Activated naive CD4-positive, alpha-beta T cell treated with anti-CD3 and anti-CD28 coated beads, Interleukin-2, amount 50 U/mL, for 16 hours (primary cell): ENCODE measurements at places on chromosomes 5 and 9.

DNA sequence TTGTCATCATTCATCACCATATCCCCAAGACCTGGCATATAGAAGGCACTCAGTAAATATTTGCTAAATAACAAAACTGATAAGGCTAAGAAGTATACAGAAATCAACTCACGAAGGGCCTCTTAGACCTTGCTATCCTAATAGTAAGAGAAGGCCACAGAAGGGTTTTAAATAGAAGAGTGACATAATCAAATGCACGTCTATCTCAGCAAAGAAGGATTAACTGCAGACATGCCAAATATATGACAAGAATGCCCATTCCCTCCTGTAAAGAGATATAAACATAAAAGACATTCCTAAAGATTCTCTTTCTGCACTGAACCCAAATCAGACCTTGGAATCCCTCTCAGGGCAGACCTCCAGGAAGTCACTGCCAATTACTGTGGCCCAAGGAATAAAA, 34.1 kb downstream of the ECPAS start:
- DNase-seq, result no peak

DNA sequence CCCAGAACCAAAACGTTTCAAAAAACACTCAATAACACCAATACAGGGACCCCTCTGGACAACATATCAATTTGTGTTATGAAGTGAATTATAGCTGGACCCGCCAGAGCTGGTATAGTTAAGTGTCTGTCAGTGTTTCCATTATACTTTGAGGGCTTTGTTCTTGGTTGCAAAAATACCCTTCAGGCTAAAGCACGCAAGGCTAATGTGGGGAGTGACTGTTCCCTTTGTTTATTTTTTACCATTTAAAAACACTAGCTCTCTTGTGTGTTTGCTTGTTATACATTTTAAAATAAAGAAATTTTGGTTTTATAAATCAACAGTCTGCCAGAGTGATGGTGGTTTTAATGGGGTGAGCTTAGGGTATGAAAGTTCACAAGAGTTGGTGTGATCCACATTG, 859.5 kb downstream of the PTPRD start:
- no peak for DNase-seq

GRCh38 chr5:80223561-80223960, 32.3 kb downstream of the SERINC5 start:
- DNase-seq, result no peak

- no peak for DNase-seq
Observed at GRCh38 chr5:66642538-66642937, 46.3 kb downstream of the MAST4 start.

GRCh38 chr5:95838001-95838520, 15.5 kb upstream of the GLRX start:
- no peak for DNase-seq

- DNase-seq, result no peak
Observed at GRCh38 chr5:12245429-12245828, 341.2 kb upstream of the CTNND2 start.

DNA sequence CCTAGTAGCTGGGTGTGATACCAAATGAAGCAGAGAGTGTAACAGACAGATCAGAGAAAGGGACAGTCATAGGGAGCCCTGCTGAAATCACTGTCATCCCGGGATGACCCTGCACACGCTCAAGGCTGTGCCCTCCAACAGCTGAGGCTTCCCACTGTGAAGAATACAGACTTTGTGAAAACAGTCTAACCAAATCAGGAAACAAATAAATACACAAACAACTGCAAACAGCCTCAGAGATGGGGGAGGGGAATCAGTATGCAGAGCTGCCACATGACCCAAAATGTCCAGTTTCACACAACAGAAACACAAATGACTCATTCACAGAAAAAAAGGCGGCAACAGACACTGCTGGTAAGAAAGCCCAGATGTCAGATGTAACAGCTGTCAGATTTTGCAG, 101.9 kb downstream of the ADAMTS2 start:
- DNase-seq, result no peak

- DNase-seq, result no peak
Observed at GRCh38 chr5:53262348-53262970, 152.9 kb upstream of the MOCS2 start.

- DNase-seq, result no peak
Observed at GRCh38 chr9:95773053-95773418, 102.5 kb upstream of the ERCC6L2 start.

GRCh38 chr9:92608241-92608908, 61.6 kb downstream of the IPPK start:
- DNase-seq, result no peak

GRCh38 chr9:137793196-137793841, 84.3 kb upstream of the CACNA1B start:
- DNase-seq, result no peak

DNA sequence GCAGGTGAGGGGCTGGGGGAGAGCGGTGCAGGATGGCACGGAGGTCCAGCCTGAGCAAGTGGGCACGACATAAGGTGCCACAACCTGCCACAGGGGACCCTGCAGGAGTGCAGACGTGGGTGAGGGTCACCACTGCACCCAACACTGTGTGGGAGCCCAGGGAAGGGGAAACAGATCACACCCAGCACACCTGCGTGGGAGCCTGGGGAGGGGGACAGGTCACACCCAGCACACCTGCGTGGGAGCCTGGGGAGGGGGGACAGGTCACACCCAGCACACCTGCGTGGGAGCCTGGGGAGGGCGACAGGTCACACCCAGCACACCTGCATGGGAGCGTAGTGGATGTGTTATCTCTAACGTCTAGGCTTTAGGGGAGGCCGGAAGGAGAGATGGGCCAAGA, 47.4 kb upstream of the CLPTM1L start:
- no peak for DNase-seq

DNA sequence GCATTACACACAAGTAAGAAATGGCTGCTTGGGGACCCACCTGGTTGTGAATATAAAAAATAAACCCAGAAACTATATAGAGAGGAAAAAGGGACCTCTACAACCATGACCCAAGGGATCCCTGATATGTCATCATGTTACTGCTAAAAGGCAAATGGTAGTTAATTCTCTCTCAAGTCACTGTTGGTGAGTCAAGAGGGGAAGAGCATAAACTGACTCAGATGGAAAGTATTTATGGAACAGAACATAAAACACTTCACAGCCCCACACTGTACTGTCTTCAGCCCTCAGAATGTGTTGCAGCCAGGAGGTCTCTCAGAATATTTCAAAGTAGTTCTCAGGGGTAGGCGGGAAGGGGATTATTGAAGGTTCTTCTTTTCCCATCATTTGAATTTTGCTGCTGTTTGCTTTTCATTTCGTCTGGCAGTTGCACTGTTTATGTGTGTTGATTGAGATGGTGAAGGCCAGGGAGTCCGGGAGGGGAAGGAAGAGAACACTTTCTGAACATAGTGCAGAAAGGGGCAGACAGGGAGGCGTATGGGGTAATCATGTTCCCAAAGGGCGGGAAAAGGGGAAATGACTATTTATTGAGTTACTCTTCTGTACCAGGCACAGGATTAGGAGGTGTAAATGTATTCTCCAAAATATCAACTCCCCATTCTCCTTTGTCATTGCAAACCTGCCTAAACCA, 85.5 kb downstream of the TEK start:
- DNase-seq, result no peak

- no peak for DNase-seq
Observed at GRCh38 chr9:71929223-71929622, 17.8 kb downstream of the C9orf85 start.

DNA sequence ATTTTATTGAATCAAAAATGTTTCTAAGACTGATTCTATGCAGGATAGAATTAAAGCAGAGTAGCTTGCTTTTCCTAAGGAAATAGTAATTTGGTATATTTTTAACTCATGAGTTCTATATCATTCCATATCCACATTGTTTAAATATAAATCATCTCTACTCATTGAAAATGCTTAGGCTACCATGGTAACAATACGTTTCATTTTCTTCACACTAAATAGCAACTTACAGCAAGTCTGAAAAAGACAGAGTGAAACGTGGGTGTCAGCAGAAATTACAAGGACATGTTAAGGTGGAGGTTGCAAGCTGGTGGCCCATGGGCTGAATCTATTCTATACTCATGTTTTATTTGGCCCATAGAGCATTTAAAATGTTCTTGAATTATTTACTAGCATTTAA, 487.9 kb downstream of the ARHGEF28 start:
- no peak for DNase-seq

DNA sequence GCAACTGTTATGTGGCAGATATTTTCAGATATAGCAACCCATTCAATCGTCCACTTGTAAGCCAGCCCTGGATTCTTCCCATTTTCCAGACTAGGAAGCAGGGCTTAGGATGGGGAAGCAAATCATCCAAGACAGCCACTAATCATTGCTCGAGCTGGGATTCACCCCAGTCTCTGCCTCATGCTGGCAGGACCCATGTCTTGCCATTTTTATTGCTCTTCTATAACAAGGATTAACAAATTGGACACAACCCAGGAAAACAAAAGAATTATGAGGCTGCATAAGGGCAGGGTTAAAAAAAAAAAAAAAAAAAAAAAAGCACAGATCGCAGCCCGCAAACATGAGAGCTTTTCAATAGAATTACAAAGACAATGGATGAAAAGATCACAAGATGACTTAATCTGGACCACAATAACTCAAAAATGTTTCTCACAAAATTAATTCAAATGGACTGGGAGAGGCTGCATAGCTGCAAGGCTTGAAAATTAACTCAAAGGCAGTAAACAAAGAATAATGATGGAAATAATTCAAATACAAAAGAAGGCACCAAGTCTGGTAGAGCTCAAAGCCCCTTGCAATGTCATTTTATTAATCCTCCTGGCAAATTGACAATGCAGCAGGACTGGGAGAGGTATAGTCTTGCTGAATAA, 40.7 kb downstream of the ASTN2 start:
- DNase-seq, result no peak

DNA sequence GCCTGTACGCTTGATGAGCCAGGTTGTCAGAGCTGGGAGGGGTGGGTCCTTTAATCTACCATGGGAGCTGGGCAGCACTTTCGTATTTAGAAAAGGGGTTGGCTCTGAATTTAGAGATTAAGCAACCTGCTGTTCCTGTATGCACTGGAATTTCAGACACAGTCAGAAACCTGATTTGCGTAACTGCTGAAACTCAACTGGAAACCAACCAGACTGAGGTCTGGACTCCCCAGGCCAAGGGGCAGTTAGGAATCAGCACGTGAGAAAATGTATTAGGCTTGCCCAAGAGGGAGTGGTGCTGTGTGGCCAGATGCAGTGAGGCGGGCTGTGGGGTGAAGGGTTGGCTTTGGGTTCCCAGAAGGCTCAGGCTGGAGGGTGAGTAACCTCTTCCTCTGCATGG, 235.0 kb downstream of the GOLPH3 start:
- no peak for DNase-seq

GRCh38 chr5:82218374-82219156, 59.6 kb downstream of the RPS23 start:
- no peak for DNase-seq

DNA sequence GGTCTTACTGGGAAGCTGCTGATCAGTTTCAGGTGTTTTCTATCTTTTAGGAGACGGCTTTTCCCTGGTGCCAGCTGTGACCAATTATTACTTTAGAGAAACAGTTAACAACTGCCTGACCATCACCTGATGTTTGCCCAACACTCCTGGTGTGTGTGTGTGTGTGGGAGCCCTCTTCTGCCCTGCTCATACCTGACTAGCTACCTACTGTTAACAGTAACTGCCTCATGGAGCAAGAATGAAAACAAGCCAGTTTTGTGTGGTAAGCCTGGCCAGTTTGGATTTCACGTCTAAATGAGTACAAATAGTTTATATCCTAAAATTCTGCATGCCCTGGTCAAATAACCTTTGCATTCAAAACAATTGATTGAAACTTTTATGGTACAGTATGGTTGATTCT, 46.1 kb upstream of the RIOK2 start:
- no peak for DNase-seq

GRCh38 chr9:108197008-108197365, 658.8 kb downstream of the ACTL7B start:
- DNase-seq, result no peak

GRCh38 chr5:5348576-5348975, 73.9 kb upstream of the ICE1 start:
- DNase-seq, result no peak

GRCh38 chr5:141701360-141702119, 19.5 kb upstream of the ARAP3 start:
- DNase-seq, result no peak
